NCI-H1694 treated with DMSO at 0.1 percent for 48 hours (cell line): ENCODE measurements at places on chromosomes 4 and X.

DNA sequence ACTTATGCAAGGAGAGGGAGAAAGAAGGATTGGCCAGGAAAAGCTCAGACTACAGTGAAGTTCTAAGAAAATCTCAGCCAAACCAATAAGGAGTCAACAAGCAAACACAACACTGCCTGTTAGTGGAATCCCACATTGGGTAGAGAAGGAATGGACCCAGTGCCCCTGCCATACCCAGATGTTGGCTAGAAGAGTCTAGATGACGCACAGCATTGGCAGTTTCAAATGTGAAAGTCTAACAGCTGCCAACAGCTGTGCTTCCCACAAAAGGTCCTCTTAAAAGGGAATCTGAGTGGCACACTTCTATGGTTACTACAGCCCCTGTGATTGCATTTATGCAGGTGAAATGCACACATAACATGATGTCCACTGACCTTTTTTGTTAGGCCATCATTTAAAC is 37.2 kb upstream of the CPEB2 start:
- no peak for DNase-seq

DNA sequence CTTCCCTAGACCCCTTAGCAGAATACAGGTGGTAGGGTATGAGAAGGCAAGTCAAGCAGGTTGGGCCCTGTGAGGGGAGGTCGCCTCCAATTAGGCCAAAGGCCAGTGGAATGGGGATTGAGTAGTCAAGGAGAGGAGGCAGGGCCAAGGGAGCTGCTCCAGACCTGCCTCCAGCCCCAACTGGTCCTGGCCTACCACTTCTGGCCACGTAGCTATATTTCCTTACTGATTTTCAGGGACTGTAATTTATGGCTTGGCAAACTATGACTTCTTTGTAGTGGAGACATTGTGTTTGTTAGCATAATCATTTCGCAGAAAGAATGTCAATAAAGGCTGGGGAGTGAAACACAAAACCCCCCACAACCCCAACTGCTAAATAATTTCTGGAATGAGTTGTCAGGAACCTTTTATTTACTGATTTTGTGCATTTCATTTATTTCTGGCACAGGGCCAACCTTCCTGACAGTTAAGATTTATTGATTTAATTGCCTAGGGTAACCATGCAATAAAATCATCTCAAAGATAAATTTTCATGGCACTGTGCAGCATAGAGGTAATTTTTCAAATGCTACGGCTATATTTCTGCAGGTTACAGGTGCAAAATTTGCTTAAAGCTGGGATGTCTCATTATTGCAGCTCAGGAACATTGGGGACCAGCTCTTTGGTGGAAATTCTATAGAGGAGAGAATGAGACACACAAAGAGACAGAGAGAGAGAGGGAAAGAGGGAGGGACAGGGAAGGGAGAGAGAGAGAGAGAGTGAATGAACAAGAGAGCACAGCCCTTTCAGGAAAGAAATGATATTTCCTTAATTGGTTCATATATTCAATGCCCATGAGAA is 494.9 kb downstream of the IDS start:
- peak; percentile 42 for DNase-seq

DNA sequence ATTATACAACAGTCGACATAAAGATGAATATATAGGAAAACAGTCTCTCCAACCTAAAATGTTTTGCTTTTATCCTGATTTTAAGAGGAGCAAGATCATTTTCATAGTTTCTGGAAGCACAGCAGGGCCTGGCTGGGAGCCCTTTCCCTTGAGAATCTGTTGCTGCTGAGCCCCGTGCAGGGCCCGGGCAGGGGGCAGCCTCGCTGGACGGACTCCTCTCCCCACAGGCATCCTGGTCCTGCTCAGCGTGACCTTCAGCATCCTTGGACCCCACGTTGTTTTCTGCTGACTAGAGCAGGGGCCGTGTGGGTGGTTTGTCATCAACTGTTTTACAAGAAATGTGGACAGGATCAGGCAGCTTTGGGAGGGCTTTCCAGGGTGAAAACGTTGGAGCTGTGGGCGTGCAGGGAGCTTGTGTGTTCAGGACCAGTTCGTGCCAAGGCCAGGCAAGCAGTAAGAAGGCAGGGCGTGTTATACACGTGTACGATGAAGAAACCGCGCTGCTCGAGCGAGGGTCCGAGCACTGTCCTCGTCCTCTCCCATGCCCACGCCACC is 25.0 kb downstream of the CPZ start:
- no peak for DNase-seq

GRCh38 chr4:87037671-87038334 is 103.0 kb downstream of the AFF1 start:
- DNase-seq: no peak

DNA sequence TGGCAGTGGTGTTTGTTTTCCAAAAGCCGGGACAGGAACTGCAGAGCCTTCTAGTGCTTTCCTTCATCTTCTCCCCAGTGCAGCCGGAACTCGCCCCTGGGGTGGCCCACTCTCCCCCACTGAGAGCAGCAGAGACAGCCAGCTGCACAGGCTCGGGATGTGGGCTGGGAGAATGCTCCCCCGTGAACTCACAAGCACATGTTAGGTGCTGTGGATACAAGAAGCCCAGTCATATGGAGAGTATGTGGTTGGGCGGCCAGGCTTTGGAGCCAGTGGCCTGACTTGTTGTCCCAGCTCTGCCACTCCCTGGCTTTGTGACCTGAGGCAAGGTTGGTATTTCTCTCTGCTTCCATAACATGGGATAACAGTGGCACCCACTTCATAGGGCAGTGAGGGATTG is 9.4 kb upstream of the KIAA0232 start:
- no peak for DNase-seq

GRCh38 chrX:12210196-12210815 is 72.0 kb downstream of the FRMPD4 start:
- no peak for DNase-seq

DNA sequence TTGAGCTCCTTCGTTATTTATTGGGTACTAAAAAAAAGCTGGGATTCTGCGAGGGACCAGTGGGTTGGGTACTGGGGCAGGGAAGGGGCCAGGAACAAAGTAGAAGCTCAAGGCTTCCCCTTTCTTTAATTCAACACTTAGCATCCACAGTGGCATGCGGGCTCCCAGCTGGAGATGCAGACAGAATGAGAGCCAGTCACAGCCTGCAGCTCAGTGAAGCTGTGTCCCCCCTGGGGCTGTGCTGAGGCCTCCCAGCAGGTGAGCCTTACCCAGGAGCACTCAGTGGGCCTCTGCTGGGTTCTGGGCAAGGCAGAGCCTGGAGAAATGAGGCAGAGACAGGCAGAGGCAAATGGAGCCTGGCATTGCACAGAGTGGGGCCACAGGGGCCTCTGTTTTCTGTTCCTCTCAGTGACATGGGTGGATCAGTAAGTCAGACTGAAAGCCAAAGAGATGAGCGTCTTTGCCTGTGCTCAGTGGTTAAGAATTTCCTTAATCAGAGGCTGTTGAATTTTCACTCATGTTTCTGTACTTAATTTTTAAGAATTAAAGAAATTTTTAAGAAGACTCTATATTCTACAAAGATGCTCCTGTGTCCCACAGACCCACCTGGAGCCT is 181.4 kb upstream of the RBPJ start:
- DNase-seq: no peak

DNA sequence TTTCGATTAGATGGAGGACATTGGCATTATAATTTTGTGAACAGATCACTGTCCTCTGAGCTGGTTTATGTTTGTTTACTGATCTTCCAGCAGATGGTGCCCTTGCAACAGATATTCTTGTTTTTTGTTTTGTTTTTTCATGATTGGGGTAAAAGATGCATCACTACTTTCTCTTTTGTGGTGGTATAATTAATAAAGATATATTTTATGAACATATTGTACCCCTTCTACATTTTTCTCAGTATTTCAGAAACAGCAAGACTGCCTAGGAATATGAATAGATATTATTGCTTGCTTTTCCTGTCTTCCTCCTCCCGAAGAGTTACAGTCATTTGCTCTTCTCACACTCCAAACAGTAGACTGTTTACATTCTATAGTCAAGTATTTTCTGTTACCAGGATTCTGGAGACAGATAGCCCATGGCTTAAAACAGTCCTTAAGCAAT is 905.2 kb downstream of the TRAM1L1 start:
- peak; percentile 46 for DNase-seq

- no peak for DNase-seq
These were observed 283.6 kb downstream of the FRMPD4 start for GRCh38 chrX:12421918-12422317.

DNA sequence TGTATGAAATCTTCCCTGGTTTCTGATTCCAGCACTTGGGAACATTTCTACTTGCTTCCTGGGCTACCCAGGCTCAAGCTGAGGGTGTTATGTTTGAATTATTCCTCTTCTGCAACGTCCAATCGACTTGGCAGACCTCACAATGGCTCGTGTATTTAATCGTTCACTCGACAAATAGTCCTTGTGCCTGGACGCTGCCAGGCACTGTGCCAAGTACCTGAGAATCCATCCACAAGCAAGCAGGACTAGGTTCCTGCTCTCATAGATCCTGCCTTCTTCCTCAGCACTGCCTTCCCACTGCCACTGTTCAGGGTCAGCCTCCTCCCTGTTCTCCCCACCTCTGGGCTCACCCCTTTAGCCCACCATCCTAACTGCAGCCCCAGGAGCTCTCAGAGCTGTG is 113.3 kb downstream of the EFNB1 start:
- no peak for DNase-seq

- DNase-seq: no peak
These were observed 96.5 kb downstream of the SH3RF1 start for GRCh38 chr4:169174247-169174646.

DNA sequence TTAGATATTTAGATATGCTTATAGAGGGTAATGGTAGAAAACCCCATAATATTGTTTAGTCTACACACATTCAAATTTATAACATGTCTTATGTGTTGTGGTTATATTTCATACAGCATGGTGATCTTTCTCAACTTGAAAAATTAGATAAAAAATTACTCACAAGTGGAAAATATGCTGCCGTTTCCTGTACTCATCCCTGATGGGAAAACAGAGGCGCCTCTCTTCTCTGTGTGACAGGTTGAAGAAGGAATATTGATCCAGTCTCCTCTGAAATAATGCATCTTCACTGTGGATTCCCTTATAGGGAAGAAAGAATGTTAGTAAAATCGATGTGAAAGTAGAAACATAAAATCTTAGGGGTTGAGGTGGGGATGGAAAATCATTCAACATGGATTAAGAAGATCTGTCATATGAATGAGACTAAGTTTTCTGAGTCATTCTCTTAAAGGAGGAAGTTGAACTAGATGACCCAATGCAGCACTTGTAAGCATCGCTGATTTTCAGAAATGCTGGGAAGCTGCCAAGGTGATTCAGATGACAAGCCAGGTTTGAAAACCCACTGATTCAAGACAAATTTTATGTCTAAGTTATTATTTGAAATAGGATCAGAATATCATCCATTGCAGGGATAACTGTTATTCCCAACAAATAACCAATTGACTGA is 70.7 kb downstream of the ANKRD50 start:
- no peak for DNase-seq
